Left renal pelvis (tissue), 4 donors: ENCODE measurements at places on chromosomes 4 and X. TPM values are rescaled to one million over a fixed set of nuclear protein-coding genes. Genes with fewer than 3 reads are reported as not detected.

Gene IL3RA
- polyA plus RNA-seq = 15.8 TPM

Gene NDUFA1
- polyA plus RNA-seq = 148 TPM

Gene PITX2
- polyA plus RNA-seq = 3.0 TPM

- DNase-seq = no peak
Measured at GRCh38 chr4:138305050-138305449, 62.9 kb upstream of the SLC7A11 start.

GRCh38 chr4:122524176-122524575, 67.7 kb upstream of the IL2 start:
- DNase-seq = no peak

Gene GPM6B
- polyA plus RNA-seq = 21.8 TPM

- DNase-seq = no peak
Measured at GRCh38 chrX:18886005-18886343, 97.9 kb downstream of the PHKA2 start.

- no peak for DNase-seq
Measured at GRCh38 chr4:8198206-8198905, 734 bp upstream of the SH3TC1 start.

Gene NR0B1
- polyA plus RNA-seq = 0.32 TPM

DNA sequence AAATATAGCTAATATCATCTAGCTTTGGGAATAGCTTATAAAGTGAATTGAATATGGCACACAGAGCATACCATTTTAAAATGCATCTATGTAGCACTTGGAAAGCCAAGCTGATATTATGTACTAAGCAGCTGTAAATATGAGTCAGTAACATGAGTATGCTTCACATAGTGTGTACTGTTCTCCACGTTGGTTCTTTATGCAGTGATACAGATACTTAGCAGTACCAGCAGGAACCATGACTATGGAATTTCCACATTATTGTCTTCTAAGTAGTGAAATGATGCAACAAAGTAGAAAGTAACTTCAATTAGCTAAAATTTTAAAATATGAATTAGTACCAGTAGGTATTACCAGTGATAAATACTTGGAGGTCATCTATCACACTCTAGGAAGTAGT, 320.1 kb downstream of the BMPR1B start:
- no peak for DNase-seq

DNA sequence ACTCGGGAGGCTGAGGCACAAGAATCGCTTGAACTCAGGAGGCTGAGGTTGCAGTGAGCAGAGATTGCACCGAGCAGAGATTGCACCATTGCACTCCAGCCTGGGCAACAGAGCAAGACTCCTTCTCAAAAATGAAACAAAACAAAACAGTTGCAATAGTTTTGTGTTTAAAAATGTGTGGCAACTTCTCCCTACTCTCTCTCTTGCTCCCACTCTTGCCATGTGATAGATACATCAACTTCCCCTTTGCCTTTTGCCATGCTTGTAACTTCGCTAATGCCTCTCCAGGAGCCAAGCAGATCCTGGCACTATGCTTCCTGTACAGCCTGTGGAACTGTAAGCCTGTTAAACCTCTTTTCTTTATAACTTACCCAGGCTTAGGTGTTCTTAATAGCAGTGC, 52.5 kb upstream of the INTU start:
- no peak for DNase-seq

GRCh38 chr4:111066447-111066846, 443.6 kb upstream of the PITX2 start:
- no peak for DNase-seq

- DNase-seq = no peak
Measured at GRCh38 chr4:139315221-139315675, 13.0 kb upstream of the NDUFC1 start.
